ENCODE measurements at places on chromosomes 11 and 22. TPM values are rescaled to one million over a fixed set of nuclear protein-coding genes. Genes with fewer than 3 reads are reported as not detected.
A peak's percentile ranks its signal among the peaks of the same experiment; 100 is the strongest.

DNA sequence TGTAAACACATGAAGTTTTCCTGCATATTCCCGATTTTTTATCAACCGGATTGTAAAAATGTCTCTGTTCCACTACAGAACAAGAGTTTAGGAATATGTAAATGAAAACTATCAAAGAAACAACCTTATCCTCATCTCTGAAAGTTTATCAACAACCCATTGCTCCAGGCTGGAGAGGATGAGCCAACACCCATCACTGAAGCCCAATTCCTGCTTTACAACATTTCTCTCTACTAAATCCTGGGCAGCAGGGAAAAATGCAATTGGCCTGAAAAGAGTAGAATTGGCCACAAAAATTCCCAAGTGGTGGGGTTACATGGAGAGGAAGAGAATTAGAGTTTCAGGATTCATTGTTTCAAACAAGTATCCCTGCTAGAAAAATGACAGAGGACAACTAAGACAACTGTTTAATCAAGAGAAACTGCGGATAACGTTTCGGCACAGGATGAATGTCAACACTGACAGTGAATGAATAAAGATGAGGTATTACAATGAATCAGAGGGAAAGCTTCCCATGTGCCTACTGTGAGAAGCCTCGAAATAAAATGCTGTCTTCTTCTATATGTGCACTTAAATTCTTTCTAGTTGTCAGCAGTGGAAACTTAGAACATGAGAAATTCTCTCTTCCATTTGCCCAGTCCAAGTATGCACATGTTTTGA, 317.3 kb upstream of the ANO3 start:
- no peak for DNase-seq

DNA sequence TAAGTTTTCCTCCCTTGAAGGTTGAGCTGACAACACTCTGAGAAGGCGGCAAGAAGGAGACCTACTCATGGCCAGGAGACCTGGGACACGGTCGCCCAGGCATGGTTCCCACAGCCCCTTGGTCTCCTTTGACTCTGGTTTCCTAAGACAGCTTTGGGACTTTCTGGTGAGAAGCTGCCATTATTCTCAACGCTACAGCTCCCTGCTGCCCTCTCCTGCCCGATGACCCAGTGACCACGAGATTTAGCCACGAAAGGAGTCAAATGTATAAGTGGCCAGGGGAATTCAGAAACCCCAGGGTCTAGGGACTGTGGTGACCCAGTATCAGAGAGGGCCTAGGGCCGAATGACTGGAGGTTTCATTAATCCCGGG, 699 bp upstream of the SDF2L1 start:
- DNase-seq = no peak

GRCh38 chr11:117204283-117205080, 5.3 kb downstream of the TAGLN start:
- DNase-seq = peak; percentile 57

GRCh38 chr22:21064917-21065864, 19.4 kb downstream of the LRRC74B start:
- DNase-seq = no peak

DNA sequence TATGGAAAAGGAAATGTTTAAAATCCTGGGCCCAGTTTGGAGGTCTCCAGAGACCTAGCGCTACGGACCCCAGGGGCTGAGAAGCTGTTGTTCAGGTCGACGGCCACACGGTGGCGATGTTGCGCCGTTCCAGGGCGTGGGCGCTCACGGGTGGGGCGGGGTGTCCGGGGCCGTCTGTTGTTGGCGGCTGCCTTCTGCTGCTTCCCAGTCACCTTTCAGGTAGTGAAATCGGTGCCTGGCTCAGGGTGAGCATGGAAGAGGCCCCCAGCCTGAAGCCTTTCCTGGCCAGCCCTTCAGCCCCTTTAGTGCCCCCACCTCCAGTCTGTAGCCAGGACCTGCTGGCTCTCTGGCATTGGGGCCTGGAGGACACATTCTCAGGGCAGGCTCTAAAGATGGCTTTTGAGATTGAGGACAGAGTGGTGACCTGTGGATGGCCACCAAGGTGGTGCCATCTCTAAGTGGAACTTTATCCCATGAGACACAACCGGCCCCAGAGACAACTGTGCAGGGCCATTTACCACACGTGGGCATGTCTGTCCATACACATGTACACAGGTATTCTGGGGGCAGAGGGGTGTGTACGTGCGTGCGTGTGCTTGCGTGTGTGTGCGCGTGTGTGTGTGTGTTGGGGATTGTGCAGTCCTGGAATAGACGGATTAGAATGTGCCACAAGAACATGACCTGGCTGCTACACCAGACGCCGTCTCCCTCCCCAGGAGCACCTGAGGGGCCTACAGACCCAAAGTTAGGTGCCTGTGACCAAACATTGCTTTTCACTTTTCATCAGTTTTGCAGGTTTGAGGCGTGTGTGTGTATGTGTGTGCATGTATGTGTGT, 53.8 kb downstream of the ST14 start:
- no peak for DNase-seq

The ZNF280A gene
- not detected for total RNA-seq

The SYT9 gene
- total RNA-seq = not detected

The ABCG4 gene
- 1.3 TPM for total RNA-seq
